ENCODE measurements at places on chromosomes 6 and 20.

- no peak for DNase-seq
Observed at GRCh38 chr6:38797391-38797790, 82.3 kb downstream of the DNAH8 start.

DNA sequence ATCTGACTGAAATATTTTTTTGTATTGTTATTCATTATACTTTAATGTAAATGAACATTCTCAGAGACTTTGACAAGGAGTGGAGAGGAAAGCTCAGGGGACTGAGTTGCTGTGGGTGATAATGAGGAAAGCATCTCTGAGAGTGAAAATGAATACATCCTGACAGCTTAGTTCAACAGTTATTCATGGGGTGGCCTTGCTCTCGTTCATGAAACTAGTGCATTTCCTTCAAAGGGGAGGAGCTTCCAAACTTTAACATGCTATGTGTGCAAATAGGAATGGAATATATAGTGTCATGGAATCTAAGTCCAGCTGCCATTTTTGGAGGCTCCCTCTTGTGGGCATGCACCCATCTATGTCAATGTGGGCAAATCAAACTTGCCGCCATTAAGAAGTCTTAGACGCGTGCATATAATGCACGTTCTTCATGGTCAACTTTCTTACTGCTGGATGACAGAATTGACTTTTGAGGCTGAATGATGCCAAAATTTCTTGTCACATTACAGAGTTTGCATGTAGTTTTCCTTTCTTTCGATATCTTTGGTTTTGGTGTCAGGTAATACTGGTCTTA lies 124.3 kb upstream of the TMEM170B start:
- DNase-seq: no peak

DNA sequence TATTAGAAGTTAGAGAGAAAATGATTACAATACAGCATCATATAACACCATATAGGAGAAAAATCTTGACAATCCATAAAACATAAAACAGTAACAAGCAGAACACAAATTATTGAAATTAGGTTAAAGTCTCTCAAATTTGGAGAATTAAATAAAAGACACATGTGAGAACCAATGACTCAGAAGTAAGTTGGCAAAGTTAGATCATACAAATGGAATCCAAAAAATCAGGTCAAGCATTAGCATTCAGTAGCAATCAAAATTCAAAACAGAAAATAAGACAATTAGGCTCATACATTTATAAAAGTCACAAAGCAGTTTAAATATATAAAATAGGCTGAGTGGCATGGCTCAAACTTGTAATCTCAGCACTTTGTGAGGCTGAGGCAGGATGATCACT lies 775.6 kb downstream of the PHF3 start:
- DNase-seq: no peak

DNA sequence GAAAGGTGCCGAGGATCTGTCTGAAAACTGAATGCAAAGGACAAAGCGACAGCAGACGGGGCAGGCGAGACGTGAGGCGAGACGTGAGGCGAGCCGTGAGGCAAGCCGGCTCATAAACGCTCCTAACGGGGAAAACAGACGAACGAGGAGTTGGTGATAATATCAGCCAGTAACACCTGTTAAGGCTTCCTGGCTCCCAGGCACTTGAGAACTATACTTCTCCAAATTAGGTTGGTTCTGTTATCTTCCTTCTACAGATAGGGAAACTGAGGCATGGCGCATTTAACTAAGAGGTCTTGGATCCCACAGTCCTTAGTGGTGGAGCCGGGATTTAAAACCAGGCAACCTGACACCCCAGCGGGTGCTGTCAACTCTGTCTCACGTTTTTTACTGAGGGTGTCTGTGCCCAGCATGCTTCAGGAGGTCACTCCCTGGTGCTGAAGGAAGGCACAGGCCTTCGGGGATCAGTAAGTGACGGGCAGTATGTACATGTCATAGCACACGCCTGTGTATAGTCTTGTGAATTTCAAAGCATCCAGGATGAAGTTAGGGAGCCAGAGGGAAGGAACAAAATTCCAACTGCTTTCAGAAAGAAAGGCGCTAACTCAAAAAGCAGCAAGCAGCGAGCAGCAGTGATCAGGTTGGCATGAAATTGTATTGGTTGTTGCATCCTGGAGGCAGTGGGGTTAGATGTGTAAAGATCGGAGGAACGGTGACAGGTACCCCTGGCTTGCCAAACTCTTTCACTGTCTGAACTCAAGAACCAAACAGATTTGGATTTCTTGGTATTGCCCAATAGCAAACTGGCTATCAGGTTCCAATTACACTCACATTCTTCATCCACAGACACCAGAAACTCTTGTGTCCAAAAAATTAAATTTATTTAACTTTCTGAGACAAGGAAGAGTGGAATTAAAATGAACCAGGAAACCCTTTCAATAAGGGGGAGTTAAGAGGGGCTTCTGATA lies 318.7 kb downstream of the THBS2 start:
- DNase-seq: no peak

DNA sequence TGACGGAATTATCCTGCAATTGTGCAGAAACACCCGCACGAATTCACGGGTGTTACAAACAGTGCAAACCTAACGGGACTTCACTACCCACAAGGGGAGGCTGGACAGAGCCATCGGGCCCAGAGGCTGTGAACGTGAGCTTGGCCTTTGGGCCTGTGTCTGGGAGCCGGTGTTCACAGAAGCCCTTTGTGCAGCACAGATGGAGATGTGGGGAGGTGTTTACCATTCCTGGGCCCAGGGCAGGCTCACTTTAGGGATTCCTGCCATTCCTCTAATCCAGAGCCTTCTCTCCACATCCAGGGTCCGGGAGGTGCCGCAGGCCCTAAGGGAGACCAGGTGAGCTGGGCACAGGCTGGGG lies 15.0 kb downstream of the COL9A3 start:
- no peak for DNase-seq

- DNase-seq: no peak
Observed at GRCh38 chr20:35077341-35077740, 15.3 kb downstream of the TRPC4AP start.

GRCh38 chr6:141946502-141946901 lies 186.2 kb upstream of the GJE1 start:
- DNase-seq: no peak

DNA sequence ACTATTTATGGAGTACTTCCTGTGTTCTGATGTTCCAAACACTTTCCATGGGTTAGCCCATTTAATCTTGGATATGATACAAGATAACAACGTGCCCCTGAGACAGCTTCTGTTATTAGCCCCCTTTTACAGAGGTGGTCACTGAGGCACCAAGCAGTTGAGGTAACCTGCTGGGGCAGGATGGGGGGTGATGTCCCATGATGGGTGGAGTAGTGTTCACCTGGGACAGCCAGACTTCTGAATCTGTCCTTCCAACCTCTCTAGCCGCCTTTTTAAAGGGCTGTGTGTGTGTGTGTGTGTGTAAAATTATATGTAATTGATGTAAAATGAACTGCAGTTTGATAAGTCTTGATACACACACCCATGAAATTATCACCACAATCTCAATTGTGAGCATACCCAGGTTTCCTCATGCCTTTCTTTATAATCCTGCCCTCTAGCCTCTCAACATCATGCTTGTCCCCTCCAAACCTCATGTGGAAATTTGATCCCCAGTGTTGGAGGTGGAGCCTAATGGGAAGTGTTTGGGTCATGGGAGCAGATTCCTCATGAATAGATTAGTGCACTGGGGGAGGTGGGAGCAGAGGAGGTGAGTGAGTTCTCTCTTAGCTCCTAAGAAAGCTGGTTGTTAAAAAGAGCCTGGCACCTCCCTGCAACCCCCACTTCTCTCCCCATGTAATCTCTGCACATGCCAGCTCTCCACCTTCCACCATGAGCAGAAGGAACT lies 39.2 kb downstream of the PLAGL2 start:
- no peak for DNase-seq

- peak; percentile 54 for DNase-seq
Observed at GRCh38 chr6:29723666-29724588, 693 bp downstream of the HLA-F start.

DNA sequence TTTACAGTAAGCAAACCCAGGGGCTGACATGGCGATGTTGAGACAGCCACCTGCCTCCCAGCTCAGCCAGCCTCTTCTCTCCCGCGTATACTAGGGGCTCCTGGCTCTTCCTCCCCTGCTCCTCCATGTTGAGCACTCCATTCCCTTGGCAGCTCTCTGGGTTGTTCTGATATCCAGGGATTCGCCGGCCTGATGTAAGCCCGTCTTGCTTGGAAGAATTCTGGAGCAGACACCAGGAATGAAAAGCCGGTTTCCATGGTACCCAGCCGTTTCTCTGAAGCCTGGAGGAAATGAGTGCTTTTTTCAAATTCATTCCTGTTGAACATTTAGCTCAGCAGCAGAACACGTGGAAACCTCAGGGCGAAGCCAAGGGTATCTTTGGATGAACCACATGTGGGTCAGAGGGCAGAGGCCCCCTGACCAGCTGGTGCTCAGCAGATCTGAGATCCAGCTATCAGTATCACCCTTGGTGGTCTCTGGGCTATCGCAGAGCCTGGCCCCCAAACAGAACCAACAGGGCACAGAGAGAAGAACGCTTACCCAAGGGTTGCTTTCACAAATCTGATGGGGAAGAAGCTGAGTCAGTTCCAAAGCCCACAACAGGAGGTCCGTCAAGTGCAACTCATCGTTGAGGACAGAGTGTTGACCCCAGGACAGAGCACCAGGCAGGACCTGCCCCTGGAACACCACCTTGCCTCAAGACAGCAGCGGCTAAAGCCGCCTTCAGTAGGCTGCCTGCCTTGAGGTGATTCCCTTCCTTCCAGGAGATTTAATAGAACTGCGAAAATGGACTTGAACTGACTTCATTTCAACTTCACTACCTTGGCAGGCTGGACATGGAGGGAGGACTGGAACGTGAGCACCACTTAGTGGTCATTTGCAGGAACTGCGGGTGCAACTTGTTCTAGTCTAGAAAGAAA lies 96.1 kb upstream of the RIN2 start:
- DNase-seq: no peak

DNA sequence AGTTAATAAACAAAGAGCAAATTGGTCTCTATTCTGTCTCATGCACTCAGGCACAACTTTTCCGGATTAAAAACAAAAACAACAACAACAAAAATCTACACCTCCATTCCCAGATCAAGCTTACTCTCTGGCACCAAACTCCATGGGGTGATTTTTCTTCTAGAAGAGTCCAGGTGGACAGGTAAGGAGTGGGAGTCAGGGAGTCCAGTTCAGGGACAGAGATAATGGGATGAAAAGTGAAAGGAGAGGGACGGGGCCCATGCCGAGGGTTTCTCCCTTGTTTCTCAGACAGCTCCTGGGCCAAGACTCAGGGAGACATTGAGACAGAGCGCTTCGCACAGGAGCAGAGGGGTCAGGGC lies 437 bp upstream of the HLA-A start:
- no peak for DNase-seq

DNA sequence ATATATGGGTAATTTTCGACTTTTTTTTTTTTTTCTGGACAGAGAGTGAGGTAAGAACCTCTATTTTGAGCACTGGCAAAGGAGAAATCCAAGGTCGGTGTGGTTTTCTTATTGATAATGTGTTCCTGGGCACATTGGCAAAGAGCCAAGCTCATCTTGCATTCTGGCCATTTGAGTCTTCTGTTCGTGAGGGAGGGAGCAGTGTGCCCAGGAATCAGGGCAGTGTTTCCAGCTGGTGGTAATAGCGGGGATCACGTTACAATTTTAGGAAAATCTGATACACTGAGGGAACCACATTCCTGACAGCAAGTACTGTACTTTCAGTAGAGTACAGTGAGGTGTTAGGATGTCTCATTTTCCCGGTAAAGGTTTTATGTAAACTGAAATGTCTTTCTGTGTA lies 442.3 kb upstream of the MAP3K7 start:
- DNase-seq: no peak

DNA sequence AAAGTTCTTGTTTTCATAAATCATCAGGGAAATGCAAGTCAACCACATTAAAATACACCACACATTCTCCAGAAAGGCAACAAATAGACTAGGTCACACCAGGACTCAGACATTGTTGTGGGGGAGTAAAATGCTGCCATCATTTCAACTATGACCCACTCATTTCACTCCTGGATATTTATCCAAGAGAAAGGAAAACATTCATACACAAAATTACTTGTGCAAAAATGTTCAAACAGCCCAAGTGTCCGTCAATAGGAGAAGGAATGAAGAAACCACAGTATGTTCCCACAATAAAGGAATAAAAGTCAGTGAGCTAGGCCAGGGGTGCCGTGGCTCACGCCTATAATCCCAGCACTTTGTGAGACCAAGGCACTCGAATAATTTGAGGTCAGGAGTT lies 81.5 kb upstream of the QKI start:
- no peak for DNase-seq

GRCh38 chr6:37820718-37821079 lies 1.2 kb downstream of the ZFAND3 start:
- no peak for DNase-seq

GRCh38 chr6:90294614-90294988 lies 2.0 kb downstream of the BACH2 start:
- DNase-seq: no peak

GRCh38 chr6:150857062-150857944 lies 8.2 kb upstream of the MTHFD1L start:
- DNase-seq: no peak

DNA sequence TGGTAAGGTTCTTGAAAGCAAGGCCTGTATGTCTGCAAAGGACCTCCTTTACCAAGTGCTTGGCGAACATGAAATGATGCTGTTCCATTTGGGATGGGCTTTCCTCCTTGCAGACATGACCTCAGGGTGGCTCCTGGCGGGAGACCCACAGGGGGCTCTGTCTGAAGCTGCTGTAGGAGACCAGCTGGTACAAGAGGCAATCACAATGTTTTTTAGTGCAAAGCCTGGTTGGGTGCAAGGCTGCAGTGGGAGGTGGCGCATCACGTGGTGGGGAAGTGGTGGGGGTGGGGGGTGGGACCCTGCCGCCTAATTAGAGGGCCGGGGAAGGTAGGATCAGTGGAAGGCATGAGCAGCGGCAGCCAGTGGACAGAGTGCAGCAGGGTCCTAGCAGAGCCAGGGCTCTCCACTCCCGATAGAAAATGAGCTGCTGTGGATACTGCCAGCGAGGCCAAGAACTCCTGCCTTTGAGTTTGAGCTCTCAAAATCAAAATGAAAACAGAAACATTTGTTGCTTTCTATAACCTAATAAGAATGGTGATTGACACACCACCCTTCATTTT lies 9.1 kb upstream of the ARMC2 start:
- no peak for DNase-seq

DNA sequence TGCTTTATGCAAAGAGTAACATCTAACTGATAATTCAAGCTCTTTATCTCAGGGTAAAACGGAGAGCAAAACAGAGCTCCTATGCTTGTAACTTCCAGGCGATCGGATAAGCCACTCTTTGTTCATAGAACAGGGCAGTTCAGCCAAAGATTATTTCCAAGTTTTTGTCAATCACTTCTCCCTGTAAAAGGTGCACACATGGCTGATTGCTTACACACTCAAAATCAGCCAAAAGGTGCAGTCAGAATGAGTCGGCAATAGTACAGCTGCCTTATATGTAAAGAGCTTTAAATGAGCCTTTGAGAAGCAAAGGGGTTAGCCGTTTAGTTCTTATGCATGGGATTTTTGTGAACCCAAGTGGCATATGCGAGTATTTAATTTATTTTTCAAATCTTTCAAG lies 449.6 kb upstream of the POU3F2 start:
- DNase-seq: no peak

DNA sequence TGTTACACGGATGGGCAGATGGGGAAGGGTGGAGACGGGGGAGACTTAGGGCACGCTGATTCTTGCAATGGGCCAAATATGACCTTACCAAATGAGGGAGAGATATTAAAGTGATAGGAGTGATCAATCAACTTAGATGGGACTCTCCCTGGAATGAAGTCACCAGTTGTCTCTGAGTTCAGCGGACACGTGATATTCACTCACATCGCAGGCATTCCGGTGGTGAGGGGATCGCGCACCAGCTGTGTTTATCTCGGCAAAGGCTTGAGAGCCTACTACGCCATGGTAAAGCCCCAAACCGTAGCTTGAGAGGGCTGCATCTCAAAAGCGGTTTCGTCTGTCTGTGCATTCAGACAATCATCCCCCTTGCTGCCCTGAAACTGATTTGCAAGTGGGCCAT lies 5.5 kb downstream of the BMP7 start:
- DNase-seq: no peak
